ENCODE measurements at places on chromosomes 1 and 21.

GRCh38 chr1:27883536-27883935, 11.2 kb downstream of the THEMIS2 start:
- DNase-seq: no peak

GRCh38 chr1:221334062-221334461, 407.8 kb downstream of the DUSP10 start:
- no peak for DNase-seq

GRCh38 chr1:82565146-82565545, 764.4 kb downstream of the ADGRL2 start:
- no peak for DNase-seq

GRCh38 chr1:107549152-107549810, 408.4 kb downstream of the NTNG1 start:
- DNase-seq: no peak

DNA sequence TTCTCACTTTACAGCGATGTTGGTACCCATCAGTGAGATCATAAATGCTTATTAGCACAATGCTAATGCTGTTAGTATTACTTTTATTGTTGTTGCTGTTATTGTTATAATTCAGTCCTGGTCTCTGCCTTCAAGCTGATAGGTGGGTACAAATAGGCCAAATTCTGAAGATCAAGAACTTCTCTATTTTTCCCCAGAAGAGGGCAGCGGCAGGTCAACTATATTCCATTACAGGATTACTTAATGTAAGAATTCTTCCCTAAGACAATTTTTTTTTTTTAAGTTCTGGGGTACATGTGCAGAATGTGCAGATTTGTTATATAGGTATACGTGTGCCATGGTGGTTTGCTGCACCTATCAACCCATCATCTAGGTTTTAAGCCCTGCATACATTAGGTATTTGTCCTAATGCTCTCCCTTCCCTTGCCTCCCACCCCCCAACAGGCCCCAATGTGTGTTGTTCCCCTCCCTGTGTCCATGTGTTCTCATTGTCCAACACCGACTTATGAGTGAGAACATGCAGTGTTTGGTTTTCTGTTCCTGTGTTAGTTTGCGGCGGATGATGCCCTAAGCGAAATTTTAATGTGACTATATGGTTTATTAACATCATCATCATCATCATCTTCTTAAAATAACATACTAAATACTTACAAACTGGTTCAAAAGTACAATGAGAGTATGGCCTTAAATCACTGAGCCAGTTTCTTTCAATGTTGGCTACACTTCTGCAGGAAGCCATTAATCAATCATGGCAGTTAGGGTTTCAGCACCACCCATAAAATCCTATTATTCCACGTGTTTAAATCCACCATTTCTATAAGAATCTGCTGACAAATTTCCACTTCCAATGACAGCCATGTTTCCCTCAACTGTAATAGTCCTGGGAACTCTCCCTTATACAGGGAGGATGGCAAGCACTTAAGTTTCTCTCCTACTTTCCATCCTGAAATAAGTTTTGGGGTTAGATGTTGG, 19.2 kb downstream of the SLC19A2 start:
- DNase-seq: no peak

- peak; percentile 58 for DNase-seq
These were observed 87.1 kb upstream of the CACNA1E start for GRCh38 chr1:181396171-181396670.

DNA sequence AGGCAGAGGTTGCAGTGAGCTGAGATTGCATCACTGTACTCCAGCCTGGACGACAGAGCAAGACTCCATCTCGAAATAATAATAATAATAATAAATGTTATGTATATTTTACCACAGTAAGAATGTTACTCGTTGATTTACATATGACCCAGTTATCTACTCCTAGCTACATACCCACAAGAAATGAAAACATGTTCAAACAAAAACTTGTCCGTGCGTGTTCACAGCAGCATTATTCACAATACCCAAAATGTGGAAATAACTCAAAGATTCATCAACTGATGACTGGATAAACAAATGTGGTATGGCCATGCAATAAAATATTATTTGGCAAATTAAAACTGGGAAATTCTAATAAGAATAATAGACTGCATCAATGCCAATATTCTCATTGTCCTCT, 31.7 kb upstream of the ENSA start:
- DNase-seq: no peak

Measured in T-cell (primary cell).